Gastroesophageal sphincter (tissue), 4 donors: ENCODE measurements at places on chromosomes 2 and 18. TPM values are rescaled to one million over a fixed set of nuclear protein-coding genes. Genes with fewer than 3 reads are reported as not detected.

GRCh38 chr2:110101901-110102803 is 13.5 kb downstream of the MALL start:
- no peak for ATAC-seq

GRCh38 chr2:152440049-152440448 is 105.1 kb downstream of the FMNL2 start:
- ATAC-seq = no peak

GRCh38 chr18:79459946-79460480 is 64.3 kb downstream of the NFATC1 start:
- no peak for ATAC-seq

DNA sequence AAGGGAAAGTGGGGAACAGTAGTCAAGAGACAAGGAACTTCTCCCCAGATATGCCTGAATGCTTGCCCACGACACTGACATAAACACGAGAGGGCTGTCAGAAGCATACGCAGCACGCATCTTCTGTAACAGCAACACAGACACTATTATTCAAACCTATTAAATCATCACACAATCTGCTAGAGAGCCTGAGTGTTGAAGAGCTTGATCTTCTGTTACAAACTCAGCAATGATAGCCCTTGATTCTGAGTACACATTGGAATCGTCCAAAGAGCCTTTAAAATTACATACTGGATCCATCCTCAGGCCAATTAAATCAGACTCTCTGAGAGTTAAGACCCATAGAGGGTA is 111.6 kb downstream of the ZNF521 start:
- ATAC-seq = no peak

DNA sequence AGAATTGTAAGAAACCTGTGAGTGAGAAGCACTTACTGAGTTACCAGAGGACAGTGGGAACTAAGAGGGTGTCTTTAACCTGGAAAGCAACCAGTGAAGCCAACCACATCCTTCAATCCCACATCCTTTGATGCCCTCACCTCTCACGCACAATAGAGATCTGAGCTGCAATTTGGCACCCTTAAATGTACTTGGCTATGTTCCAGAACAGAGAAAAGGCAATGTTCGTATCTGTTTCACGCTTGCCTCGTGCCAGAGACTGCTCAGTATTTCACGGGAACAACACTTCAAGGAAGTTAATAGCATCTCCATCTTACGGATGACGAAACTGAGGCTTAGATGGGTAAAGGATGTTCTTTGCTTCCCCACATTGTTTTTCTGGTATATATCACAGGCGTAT is 167.4 kb downstream of the DPP10 start:
- ATAC-seq = no peak

DNA sequence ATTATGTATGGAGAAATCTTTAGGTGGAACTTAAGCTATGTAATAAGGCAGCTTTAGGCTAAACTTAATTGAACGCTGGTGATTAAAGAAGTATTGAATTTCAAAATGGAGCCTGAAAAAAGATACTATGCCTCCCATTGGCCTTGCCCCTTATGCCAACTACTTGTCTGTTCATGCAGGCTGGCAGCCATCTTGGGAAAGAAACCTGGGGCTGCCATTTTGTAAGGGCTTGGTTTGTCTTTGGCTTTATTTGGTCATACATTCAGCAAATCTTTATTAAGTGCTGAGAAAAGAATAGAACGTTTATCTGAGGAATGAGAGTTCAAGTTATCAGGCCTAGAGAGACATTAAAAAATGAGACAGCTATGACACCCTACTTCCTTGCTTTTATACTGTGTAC is 231.3 kb downstream of the KCNE4 start:
- no peak for ATAC-seq

GRCh38 chr2:9811216-9811615 is 32.1 kb upstream of the TAF1B start:
- ATAC-seq = no peak

Gene SDC1
- total RNA-seq = 29.5 TPM

Gene BMP10
- total RNA-seq = not detected
